ENCODE measurements at places on chromosomes 7 and 10. TPM values are rescaled to one million over a fixed set of nuclear protein-coding genes. Genes with fewer than 3 reads are reported as not detected.

DNA sequence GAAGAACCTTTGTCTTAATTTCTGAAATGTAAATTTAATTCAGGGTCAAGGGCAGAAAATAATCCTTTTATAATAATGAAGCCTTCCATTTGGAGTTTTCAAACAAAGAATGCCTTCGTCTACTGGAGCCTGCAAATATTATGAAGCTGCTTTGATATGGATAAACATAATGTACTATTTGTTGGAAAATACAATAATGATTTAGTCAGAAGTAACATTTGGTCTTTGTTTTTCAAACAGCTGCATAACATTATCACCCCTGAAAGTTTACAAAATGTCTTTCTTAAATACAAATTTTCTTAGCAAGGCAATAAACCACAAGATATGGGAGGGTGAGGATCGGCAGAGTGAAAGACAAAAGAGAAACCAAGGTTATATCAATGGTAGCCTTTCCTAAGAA is 41.5 kb downstream of the TMEM26 start:
- DNase-seq, result no peak

Gene EBLN1
- total RNA-seq, result not detected

Gene CDK1
- 3.2 TPM for total RNA-seq

GRCh38 chr7:159127691-159128642 is 16.7 kb downstream of the VIPR2 start:
- DNase-seq, result no peak

DNA sequence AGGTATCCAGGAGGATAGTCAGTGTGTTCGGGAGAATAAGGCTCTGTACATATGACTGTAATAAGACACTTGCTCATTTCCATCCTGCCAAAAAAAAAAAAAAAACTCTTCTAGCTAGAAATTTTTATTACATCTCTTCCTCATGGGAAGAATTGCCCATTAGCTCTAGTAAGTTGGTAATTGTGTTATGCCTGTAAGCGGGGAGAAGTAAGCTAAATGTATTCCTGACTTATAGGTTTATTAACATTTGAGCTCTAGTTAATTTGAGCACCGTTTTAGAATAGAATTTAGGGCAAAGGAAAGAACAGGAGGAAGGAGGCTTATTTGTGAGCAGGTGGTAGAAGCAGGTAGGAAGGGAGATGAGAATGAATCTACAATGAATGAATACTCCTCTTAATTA is 1210.6 kb downstream of the SORCS1 start:
- no peak for DNase-seq

DNA sequence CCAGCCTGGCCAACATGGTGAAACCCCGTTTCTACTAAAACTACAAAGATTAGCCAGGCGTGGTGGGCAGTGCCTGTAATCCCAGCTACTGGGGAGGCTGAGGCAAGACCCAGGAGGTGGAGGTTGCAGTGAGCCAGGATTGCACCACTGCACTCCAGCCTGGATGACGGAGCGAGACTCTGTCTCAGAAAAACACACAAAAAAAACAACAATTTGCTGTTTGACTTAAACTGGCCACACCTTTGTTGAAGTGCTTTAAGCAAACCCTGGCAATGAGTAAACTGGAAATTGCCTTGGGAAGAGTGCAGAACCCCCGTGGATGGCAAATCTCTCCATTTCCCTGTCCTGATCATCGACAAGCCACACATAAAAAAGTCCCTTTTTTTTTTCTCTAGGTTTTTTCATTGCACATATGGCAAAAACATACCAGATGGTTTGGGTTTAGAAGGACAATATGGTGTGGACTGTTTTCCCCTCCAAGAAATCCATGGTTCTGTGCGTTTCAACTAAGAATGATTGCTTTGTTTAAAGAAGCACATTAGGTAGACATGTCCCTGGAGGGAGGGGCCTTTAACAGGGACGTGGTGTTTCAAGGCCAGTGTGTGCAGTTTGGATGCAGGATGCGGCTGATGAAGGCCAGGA is 76.9 kb downstream of the NRP1 start:
- no peak for DNase-seq

Measured in right lobe of liver (tissue), 6 donors.